ENCODE measurements at places on chromosomes 1 and 21. TPM values are rescaled to one million over a fixed set of nuclear protein-coding genes. Genes with fewer than 3 reads are reported as not detected.

SLC35F3 gene
- total RNA-seq, result not detected

OSCP1 gene
- total RNA-seq, result 11.8 TPM

LPAR3 gene
- not detected for total RNA-seq

TNFSF18 gene
- not detected for total RNA-seq

ARHGAP30 gene
- total RNA-seq, result 59.6 TPM

DNAH14 gene
- total RNA-seq, result not detected

SERINC2 gene
- total RNA-seq, result 2.7 TPM

PCP4L1 gene
- not detected for total RNA-seq

MTARC1 gene
- total RNA-seq, result not detected

TSNAX gene
- total RNA-seq, result 29.0 TPM

DIO1 gene
- total RNA-seq, result not detected

- DNase-seq, result no peak
Measured at GRCh38 chr1:153534226-153534924, 1.4 kb downstream of the S100A6 start.

- peak; percentile 66 for DNase-seq
Measured at GRCh38 chr1:198679535-198680173, 40.8 kb downstream of the PTPRC start.

DNA sequence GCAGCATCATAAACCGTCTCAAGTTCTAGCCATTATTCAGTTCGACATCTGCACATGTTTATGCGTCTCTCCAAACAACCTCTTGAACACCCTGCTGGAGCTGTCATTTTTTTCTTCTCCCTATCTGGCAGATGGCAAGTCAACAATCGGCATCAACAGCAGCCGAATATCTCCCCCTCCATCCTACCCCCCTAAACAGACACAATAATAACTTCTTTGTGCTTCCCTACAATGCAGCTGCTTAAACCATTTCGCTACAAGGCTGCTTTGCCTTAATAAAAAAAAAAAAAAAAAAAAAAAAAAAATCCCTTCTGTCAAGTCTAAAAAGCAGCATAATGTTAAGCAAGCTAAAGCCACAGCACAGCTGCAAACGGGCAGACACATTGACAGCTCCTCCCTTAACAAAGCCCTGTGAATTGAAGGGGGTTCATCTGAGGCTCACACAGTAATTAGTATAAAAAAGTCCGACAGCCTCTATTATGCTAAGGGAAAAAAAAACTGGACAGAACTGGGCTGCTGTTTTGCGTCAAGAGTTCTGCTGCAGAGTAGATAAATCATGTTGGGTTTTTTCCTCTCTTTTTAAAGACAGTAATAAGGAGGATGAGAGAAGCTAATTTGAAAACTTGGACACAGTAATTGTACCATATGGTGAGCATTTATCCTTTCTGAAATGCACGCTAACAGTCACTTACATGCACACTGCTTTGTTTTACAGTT is 136.4 kb downstream of the AKT3 start:
- no peak for DNase-seq

DNA sequence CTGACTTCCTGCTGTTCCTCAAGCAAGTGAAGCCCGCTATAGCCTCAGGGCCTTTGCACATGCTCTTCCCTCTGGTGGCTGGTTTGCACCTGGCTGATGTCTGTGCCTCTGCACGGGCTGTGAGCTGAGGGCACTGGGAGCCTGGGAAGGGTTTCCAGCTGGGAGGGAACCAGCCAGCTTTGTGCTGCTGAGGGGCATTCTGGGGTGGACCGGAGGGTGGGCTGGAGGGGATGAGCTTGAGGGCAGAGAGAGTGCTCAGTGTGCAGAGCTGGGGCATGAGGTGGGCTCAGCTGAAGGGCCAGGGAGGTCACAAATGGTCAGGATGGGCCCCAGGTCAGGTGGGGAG is 305.7 kb downstream of the MATN1 start:
- DNase-seq, result no peak

DNA sequence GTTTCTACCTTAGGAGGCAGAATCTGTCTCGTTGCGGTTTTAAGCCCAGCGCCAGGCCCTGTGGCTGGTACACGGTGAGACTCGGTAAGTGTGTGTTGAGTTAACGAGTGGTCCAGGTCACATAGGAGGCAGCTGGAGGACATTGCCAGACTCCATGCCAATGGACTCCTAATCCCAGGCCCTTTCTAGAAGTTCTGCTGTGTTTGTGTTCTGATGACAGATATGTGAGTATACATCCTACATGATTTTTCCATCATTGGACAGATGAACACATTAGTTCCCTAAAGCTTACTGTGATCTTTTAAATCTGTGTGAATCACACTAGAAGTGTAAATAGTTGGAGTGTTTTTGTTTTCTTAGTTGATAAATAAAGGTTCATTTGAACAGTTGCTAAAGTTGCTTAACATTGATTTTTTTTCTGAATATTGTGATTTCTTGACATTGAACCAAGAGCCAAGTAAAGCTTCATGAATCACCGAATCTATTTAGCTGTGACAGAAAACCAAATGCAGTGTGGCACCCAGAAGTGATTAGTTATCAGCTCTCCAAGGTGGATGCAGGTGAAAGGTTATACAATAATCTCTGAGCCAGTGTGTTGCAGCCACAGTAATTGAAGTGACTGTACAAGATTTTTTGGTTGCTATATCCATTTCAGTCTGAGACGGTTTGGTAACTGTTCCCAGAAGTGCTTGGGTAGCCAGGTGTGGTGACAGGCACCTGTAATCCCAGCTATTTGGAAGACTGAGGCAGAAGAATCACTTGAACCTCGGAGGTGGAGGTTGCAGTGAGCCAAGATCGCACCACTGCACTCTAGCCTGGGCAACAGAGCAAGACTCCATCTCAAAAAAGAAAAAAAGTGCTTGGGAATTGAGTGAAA is 46.3 kb downstream of the DOP1B start:
- DNase-seq, result no peak

DNA sequence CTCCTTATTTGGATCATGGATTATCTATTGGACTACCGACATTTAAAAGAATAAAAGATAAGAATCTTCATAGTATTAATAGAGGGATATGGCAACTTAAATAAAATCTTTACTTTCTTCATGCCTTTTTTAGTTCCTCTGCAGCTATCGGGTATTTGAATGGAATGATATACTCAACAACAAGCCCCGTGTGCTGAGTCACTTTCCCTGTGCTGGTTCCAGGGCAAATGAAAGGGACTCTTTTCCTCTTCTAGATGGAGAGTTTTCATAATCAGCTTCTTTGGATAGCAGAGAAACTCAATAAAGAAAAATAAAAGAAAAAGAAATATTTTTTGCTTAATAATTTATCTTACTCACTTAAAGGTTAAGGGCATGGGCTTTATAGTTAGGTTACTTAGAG is 213.7 kb downstream of the LRRC40 start:
- DNase-seq, result no peak

DNA sequence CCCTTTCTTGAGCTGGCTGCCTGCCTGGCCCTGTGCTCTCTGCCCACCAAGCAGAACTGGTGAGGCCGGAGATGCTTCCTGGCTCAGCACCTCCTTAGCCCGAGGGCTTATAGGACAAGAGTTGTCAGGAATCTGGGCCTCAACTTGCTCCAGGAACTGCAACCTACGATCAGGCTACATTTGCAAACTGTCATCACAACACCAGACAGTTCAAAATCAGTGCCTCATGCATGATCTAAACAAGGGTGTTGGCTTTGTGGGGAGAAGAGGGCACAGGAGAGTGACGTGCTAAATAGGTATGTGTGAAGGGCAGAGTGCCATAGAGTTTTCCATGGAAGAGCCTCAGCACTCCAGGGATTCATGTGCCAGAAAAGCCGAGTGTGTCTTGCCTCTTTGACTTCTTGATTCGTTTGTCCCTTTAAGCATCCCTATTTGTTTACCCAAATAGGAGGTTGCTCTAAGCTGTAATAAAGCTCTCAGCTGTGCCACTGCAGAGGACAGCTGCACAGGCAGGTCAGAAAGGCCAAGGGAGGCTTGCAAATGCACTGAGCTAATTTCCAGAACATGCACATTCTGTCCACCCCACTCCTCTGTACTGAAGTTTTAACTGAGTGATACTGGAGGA is 30.2 kb upstream of the NEK2 start:
- no peak for DNase-seq

- no peak for DNase-seq
Measured at GRCh38 chr1:43743206-43743605, 35.9 kb downstream of the ST3GAL3 start.

DNA sequence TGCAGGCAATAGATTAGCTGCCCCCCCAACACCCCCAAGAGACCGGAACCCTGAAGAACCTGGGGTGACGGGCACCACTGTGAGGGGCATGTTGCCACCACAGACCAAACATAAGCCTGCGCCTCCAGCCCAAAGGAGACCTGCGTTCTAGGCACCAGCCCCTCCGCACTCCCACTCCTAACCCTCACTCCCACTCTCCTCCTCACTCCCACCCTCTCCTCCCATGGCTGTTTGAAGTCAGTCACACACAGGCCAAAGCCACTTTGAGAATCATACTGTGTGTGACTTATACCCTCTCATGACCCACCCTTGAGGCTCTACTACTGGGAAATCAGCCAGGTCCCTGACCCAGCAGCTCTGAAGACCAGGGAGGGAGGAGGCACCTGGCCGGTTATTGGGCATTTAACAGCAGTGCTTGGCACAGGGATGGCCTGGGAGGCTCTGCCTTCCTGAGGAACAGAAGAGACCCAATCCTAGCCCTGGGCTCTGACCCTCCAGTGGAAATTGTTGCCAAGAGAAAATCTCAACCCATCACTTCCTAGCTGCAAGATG is 43.5 kb downstream of the FBXO2 start:
- no peak for DNase-seq

DNA sequence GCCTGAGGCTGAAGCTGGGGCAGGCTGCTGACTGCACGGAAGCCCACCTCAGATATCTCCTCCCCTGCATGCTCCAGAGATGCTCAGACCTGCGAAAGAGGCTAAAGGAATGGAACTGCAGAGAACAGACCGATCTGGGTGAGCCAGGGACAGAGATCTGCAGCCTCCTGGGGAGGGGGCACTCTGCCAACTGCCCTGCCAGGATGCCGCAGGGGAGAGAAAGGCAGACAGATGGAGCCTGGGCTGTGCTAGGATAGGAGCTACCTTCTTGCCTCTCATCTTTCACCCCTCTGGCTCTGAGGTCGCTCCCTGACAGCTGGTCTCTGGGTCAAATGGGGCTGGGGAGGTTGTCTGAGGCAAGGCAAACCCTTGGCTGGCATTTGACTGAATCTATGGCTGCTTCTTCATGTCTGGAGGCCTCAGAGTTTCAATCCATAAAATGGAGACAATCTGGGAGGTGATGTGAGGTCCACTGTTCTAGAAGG is 238.2 kb downstream of the GRIK3 start:
- no peak for DNase-seq

- DNase-seq, result no peak
Measured at GRCh38 chr21:22314963-22315362, 1316.8 kb downstream of the NCAM2 start.

DNA sequence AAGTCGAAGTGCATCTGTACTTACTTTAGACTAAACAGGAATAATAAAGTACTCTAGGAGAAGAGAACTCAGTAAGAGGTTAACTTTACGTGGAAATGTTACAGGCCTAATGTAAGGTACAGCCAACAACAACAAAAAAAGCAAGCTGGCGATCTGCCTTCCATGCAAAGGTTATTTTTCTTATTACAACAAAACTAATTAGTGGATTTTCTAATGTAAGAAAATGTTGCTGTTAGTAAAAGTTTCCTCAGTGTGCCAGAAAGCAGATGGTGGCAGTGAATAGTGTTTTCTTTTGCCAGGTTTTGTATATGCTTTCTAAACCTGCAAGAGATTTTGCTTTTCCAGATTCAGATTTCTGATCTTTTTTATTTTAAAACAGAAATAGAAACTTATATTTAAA is 179.2 kb downstream of the NFIA start:
- no peak for DNase-seq
